Neural progenitor cell (in vitro differentiated cells): ENCODE measurements at places on chromosomes 5 and 9. TPM values are rescaled to one million over a fixed set of nuclear protein-coding genes. Genes with fewer than 3 reads are reported as not detected.

UTP15 gene
- 22.1 and 34.4 TPM in 2 replicates for total RNA-seq

BAAT gene
- total RNA-seq = 0.09 and 0.15 TPM in 2 replicates

- DNase-seq = no peak
Observed at GRCh38 chr5:94245608-94246007, 372.8 kb downstream of the KIAA0825 start.

DNA sequence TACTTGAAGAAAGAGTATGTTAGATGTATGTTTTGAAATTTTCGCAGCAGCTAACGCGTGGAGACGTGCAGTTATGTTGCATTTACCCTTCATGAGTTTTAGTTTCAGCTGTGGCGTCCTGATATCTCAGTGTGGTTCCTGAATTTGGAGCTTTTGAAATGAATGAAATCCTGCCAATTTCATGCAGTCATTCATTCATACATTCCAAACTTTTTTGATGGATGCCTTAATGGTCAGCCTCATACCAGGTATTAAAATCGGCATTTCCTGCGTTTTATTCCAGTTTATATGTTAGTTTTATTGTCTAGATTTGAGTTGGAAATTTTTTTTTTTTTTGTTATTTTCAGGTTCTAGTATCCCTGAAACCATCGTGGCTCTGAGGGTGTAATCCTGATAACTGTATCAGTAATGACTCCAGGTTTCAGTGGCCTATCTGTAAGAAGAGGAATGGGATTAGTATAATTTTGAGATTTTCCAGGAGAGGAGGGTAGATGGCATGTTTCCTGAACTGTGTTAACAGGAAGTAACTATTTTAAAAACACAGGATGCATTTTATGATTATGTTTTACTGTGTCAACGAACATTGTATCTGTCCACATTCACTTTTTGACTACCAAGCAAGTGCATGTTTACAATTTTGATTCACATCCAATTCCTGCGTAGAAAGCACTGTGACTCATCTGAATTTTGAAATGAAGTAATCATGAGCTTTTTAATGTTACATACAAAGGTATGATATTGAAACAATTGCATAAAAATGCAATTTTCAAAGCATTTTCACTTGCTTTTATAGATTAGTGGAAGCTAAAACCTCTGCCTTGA, 1.0 kb downstream of the FOCAD start:
- DNase-seq = no peak

DNA sequence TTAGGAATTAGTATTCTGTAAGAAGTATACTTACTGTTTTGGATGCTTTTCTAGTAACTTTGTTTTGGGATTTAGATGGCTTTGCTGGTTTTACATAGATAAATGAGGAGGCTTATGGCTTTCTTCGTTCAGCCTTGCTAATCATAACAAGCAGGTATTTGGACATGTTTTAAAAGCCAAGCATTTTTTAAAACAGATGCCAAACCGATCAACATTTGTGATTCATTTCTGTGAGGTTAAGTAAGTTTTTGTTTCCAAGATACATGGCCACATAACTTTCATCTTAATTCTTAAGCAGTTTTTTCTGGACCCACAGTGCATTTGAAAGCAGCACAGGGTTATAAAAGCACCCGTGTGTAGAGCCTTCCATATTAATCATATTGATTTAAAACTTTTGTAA, 21.7 kb downstream of the TARS1 start:
- DNase-seq = no peak
